Stimulated activated CD8-positive, alpha-beta memory T cell treated with anti-CD3 and anti-CD28 coated beads, Interleukin-7, amount 100 ng/mL, for 48 hours (primary cell): ENCODE measurements at places on chromosomes 11 and 22.

DNA sequence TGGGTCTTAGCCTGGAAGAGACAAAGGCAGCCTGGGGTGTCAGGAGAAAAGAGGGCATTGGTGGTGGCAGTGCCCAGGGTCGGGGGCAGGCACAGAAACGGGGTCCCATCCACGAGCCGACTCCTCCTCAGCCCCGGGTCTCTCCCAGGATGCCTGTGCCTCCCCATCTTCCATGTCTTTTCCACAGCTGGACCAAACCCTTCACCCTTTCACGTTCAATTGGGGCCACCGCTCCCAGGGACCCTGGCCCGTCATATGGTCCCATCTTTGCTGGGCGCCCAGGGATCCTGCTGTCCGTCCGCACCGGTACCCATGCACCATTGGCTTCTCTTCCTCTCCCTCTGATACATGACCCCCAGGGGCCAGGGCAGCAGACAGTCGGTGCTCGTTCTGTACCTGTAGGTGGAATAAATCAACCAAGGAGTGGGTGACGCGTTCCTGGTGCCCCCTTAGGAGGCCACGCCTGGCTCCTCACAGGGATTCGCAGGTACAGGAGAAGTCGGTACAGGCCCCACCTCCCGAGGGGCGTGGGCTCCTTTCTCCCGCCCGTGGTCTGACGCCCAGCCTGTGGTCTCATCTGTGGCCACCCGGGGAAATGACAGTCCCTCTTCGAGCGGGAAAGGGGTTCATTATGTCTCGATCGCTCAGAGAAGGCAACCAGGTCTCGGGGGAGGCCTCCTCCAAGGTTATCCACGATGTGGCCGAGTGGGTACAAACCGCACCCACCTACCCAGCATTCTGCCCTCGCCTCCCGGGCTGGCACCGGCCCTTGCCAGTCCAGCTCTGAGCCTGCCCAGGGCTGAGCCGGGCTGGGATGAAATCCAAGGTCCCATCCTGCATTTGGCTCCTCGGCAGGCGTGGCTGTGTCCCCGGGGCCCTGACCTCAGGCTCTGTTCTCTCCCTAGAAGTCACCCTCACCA is 1493.6 kb downstream of the BRD1 start:
- DNase-seq: no peak

DNA sequence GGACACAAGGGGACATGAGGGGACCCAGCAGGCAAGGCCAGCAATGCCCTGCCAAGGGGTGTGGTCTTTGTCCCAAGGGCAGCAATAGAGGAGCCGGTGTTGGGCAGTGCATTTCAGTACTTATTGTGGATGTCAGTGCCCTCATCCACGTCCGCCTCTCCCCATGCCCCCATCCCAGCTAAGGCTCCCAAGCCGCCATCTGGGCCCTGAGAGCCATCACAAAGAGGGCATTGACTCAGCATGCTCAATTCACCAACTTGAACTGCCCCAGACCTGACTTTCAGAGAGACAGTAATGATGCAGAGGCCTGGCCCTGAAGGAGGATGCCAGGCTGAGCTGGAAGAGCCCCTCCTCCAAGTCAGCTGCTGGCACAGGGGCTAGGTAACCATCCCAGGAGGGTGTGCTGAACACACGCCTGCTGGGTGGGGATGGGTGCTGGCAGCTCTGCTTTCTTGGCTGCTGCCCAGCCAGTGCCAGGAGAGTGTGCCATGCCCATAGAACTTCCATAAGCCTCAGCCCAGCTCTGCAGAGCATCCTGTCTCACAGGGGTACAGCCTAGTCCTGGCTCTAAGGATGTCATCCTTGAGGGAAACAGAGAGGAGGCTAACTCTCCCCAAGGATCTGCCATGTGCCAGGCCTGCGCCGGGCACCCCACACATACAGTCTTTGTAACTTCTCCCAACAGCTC is 46.5 kb downstream of the PDE2A start:
- no peak for DNase-seq

GRCh38 chr11:107851704-107852310 is 6.8 kb downstream of the SLC35F2 start:
- no peak for DNase-seq

- no peak for DNase-seq
Observed at GRCh38 chr11:41307296-41308080, 152.0 kb downstream of the LRRC4C start.

DNA sequence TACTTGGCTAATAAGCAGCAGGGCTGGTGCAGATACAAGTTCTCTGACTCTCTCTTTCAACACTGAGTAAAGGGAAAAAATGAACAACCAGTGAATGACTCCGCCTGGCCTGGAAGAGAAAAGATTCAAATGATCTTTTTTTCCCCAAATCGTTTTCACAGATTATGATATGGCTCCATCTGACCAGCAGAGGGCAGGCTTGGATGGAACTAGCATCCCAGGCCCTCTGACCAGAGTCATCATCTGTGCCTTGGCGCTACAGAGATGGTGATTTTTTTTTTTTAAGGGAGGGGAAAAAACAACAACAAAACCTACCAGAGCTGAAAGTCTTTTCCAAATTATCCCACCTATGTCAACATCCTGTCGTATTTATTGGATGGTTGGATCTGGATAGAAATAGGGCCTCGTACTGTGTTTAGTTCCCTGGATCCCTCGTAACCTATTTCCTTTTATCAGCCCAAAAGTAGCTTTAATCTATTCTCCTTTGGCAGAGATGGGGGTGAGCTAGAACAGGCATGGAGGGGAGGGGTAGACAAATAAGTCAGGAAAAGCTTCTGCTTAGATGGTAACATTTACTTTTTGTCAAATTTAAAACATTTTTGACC is 69.7 kb downstream of the PRSS23 start:
- no peak for DNase-seq

DNA sequence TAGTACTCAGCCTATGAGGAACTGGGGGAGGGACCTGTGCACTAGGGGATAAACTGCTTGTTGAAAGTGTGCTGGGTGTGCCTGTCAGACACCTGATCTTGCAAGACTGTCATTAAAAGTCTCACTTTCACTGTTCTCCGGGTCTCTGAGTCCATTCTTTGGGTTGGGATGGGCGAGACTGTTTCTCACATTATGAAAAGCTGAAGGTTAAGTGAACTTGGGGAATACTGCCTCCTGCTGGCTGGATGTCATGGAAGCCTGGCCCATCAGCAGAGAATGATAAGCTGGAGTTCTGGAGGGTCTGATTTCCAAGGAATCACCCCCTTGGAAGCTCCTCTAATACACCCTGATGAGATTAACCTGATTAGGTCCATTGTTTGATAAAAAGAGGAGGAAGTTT is 9.0 kb upstream of the VPREB1 start:
- DNase-seq: peak; percentile 51

GRCh38 chr11:58739725-58740430 is 8.1 kb upstream of the GLYAT start:
- DNase-seq: no peak

DNA sequence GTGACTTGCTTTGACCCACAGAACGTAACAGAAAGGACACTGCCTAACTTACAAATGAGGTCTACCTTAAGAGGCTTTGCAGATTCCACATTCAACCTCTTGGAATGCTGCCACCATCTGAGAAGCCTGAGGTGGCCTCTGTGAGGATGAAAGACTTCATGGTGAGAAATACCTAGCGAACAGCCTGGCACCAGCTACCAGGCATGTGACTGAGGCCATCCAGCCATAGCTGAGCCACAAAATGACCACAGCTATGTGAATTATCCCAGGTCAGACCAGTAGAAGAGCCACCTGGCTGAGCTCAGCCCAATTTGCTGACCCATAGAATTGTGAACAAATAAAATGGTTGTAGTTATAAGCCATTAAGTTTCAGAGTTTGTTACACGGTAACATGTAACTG is 37.5 kb downstream of the PPARA start:
- no peak for DNase-seq

GRCh38 chr11:87174870-87175269 is 137.1 kb downstream of the TMEM135 start:
- DNase-seq: no peak

DNA sequence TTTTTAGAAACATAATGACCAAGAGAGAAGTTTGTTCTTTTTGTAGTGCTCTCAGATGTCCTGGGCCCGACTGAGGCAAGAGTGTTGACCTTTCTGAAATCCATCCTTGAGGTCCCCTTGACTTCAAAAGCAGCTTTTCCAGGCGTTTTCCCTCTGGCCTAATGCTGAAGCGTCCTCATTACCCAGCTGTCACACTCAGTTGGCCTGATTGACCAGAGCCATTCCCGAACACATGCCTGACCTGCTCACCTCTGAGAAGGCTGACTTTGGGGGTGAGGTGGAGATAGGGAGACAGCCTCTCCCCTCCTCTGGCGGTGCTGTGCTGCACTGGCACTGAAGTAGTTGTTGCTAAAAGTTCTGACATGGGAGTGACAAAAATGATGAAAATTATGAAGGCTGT is 66.9 kb downstream of the ALX4 start:
- DNase-seq: no peak

DNA sequence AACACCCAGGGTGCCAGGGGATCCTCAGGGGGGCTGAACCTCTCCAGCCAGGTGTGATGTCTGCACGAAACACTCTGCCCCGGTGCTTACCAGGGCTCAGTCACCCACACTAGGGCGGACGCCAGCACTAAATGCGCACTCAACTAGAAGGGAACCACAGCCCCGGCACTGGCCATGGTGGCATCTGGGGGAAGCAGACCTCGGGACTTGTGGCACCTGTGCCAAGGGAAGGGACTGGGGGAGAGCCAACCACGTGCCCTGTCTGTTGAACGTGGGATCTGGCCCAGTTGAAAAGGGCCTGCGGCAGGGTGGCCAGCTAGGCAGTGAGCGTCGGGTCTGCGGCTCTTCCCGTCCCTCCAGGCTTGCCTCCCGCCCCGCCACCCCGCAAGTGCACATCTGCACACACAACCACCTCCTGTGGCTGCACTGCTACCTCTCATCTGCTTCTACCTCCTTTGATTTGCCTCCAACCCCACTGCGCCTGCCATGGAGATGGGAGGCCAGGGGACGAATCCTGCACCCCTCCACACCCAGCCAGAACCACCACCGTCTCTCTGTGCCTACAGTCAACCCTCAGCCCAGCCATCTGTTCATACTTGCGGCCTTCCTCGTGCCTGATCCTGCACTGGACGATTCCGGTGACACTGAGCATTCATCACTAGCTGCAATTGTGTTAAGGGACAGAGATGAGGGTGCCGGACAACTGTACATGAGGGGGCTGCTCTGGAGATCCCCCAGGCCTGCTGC is 15.0 kb upstream of the MOB2 start:
- DNase-seq: no peak

GRCh38 chr11:82895437-82896091 is 4.7 kb downstream of the PRCP start:
- DNase-seq: no peak

GRCh38 chr11:69908511-69909220 is 89.5 kb upstream of the FGF3 start:
- no peak for DNase-seq

DNA sequence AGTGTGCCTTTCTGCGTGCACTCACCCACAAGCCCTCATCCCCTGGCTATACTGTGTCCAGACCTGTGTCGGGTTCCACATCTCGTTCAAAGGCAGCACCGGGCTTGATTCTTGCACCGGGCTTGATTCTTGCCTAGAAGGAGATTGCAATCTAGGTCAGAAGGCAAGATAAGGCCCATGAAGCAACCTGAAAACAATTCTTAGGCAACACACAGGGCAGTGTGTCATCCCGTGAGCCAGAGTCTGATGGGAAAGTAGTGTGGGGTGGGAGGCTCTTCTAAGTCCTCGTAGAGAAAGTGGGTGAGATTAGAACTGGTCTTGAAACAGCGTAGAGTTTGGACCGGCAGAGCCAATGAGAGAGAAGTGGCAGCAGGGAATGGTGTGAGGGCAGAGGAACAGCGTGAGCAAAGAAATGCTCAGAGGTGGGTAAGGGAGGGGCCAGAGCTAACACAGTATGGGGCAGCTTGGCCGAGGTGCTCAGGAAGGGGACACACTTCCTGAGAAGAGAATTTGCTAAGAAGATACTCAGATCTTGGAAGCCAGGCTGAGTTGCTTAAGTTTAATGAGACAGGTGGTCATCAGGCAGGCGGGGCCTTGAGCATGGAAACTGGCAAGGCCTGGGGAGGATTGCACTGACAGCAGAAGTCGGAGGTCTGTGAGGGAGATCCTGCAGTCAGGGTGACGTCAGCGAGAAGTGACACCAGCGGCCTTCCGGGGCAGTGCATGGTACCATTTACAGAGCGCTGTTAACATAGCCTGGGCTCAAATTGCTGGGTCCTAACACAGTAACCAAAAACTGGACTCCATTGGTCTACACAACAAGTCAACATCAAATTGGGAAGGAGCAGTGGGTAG is 40.7 kb upstream of the DKK3 start:
- DNase-seq: no peak

- DNase-seq: no peak
Observed at GRCh38 chr11:125572916-125573315, 3.6 kb downstream of the EI24 start.

GRCh38 chr11:92775003-92775676 is 194.3 kb upstream of the MTNR1B start:
- DNase-seq: no peak

DNA sequence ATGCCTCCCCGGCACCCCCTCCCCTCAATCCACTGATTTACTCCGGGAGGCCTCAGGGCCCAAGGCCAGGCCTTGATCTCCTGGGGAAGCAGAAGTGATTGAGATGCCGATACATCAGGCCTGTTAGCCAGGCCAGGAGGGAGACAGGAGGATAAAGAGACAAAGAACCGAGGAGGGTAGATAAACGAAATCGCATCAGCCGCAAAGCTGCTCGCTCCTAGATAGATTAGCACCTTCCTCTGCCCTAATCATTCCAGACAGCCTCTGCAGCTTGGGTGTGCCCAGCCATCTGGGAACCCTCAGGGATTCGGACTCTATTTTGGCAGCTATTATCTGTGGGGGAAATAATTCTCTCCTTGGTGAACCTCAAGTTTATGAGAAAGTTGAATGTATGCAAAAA is 121.2 kb downstream of the ABTB2 start:
- DNase-seq: no peak

DNA sequence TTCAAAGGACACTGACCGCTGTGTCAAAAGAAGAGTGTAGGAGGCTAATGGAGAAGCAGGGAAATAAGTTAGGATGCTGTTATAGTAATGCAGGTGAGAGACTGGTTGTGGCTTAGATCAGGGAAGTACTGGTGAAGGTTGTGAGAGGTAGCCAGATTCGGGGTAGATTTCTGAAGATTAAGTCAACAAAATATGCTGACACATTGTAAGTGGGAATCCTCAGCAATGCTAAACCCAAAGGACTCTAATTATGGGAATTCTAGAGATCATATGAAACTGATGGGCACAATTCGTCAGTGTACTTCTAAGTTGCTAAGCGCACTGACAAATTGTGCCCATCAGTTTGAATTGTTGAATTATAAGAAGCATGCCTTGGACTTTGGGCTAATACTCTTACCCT is 10.0 kb downstream of the ZNF143 start:
- no peak for DNase-seq

- no peak for DNase-seq
Observed at GRCh38 chr11:107439586-107440167, 17.9 kb downstream of the CWF19L2 start.

GRCh38 chr11:19934828-19935259 is 222.2 kb downstream of the NAV2 start:
- no peak for DNase-seq

- no peak for DNase-seq
Observed at GRCh38 chr11:34356913-34357700, 703 bp downstream of the ABTB2 start.

- DNase-seq: no peak
Observed at GRCh38 chr22:50696251-50696798, 23.7 kb downstream of the SHANK3 start.
